ENCODE measurements at places on chromosomes 3 and 15.

GRCh38 chr3:64748244-64748904, 60.6 kb upstream of the ADAMTS9 start:
- no peak for DNase-seq

GRCh38 chr3:183699238-183699947, 1.8 kb downstream of the YEATS2 start:
- DNase-seq = no peak

GRCh38 chr15:67181221-67181639, 73.2 kb downstream of the AAGAB start:
- no peak for DNase-seq

DNA sequence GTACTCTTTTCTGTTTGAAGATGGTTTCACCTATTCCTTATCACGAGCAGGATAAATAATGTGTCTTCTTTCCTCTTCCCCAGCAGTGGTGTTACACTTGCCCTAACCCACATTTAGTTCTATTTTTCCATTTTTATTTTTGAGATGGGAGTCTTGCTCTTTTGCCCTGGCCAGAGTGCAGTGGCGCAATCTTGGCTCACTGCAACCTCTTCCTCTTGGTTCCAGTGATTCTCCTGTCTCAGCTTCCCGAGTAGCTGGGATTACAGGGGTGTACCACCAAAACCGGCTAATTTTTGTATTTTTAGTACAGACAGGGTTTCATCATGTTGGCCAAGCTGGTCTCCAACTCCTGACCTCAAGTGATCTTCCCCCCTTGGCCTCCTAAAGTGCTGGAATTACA, 372.4 kb downstream of the FOXP1 start:
- no peak for DNase-seq

Measured in NCI-H1048 (cell line).